NCI-H1417 (cell line): ENCODE measurements at places on chromosomes 7 and 10.

DNA sequence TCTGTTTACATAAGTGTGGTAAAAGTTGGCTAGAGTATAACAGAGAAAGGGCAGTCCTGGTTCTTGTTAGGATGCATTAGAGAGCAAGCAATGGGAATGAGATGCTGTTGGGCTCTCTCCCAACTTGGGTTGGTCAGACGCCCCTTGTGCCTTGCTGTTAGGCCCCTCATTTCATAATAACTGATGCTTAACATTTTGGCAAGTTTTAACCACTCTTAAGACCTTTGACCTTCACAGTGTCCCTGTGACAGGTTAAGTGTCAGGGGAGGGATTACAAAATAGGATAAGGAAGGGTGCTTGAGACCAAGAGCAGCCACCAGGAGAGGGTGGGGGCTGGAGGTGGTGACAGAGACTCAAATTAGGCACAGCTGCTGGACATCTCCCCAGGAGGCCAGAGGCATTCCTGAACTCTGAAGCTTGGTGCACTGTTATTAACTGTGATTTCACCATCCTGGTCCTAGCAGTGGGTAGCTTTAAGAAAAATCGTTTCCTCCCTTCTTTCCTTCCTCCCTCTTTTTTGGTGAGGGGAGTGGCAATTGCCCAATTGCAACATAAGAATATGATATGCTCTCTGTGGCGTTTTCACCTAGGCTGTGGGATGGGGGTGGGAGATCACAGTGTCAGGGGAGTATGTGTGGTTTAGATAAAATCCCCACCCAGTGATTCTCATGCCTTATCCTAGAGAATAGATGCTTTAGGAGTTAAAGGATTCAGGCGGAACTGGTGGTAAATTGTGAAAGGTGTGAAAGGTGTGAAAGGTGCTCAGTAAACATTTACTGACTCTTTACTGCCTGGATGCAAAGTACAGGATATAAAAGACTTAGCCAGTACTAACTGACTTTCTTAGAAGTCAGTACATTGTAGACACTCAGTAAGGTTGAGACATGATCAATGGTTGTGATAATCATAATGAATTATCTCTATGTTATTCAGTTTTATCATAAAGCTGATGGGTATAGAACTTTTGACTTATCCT, 270.5 kb downstream of the BICC1 start:
- no peak for DNase-seq

DNA sequence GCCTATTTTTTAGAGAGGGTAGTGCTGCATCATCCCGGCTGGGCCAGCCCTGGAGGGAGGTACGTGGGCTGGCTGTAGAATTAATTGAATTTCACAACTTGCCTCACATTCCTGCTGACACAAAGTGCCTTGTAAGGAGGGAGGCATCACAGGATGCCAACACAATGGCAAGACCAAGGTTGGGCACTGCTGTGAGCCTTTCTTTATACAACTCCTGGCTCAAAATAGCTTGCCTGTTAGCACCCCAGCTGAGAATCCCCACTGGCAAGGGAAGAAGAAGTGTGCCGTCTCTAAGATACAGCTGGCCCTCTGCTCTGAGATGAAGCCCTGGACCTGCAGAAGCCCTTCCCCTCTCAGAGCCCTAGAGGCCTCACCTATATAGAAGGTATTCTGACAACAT, 873.9 kb downstream of the GRID1 start:
- DNase-seq = no peak

DNA sequence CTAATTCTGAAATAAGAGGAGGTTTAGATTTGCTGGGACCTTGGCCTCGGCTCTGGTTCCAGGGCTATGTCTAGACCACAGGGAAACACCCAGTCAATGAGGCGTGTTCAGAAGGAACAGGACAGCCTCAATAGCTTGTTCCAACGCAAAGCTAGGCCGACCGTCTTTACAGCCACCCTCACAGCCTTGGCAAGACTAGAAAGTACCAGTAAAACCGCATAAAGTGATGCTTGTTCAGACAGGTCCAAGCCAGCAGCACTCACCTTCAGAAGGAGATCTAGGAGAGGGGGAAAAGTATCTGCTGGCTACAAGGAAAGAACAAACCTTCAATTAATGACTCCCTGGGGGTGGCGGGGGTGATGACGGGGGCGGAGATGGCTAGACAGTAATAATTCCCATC, 50.1 kb upstream of the LMTK2 start:
- DNase-seq = no peak

DNA sequence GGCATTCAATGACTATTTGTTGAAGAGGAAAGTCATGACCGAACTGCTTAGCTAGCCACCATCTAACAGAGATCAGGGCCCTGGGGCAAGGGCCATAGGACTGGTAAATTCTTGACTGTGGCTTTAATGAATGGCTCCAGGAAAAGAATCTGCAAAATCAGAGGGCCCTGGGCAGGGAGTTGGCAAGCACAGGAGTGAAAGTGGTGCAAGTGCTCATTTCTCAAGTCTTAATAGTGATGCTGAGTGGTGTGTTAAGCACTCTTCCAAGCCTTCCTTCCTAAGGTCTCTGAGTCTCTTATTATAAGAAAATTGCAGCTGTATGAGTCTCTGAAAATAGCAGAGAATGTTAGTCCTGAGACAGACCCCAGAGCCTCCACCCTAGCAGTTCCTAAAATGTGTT, 46.3 kb upstream of the EGR2 start:
- DNase-seq = no peak

GRCh38 chr7:17546189-17546588, 247.7 kb downstream of the AHR start:
- DNase-seq = no peak

GRCh38 chr7:27175626-27176523, 1.8 kb upstream of the HOXA10 start:
- no peak for DNase-seq

- peak; percentile 45 for DNase-seq
These were observed 333 bp downstream of the SMNDC1 start for GRCh38 chr10:110304394-110304779.

GRCh38 chr7:98935811-98936210, 57.5 kb downstream of the TRRAP start:
- no peak for DNase-seq

DNA sequence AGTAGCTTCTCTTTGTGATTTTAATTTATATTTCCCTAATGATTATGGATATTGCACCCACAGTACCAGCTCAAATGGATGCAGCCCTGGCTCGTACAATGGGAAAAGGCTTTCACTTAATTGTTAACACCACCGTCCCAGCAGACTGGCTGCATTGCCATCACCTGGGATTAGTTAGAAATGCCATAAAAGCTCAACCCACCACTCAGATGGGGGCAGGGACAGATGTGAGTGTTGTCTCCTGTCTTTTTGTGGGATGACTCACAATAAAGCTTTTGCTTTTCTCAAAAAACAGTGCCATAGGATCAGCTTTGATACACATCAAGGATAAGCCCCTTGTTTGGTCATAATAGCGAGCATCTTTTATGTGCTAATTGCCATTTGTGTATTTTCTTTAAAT, 729.1 kb downstream of the TNS3 start:
- no peak for DNase-seq

GRCh38 chr7:118183428-118183785, 557 bp upstream of the LSM8 start:
- no peak for DNase-seq

GRCh38 chr10:19577807-19578206, 238.4 kb upstream of the PLXDC2 start:
- no peak for DNase-seq

GRCh38 chr10:70115948-70116682, 16.5 kb downstream of the AIFM2 start:
- peak; percentile 36 for DNase-seq

GRCh38 chr7:139725077-139725476, 52.7 kb downstream of the HIPK2 start:
- no peak for DNase-seq

DNA sequence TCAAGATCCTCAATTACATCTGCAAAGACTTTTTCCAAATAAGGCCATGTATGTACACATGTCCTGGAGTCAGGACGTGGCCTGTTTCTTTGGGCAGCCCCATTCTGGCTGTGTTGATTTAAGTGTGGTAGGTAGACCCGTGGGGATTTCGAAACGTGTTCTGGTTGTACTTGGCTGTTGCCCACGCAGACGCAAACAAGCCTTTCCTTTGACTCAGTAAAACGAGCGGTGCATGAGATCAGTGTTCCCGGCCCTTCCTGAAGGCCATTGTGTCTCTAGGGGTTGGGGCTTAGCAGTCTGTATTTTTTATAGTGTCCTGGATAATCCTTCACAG, 64.8 kb upstream of the DNAJB6 start:
- DNase-seq = peak; percentile 40

DNA sequence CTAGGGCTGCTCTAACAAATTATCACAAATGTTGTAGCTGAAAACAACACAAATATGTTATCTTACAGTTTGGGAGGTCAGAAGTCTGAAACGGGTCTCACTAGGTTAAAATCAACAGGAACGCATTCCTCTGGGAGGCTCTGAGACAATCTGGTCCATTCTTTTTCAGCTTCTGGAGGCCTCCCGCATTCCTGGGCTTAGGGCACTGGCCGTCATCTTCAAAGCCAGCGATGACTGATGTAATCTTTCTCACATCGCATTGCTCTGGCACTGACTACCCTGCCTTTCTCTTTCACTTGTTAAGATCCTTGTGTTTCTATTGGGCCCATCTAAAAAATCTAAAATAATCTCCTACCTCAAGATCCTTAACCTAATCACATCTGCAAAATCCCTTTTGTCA, 1071.5 kb upstream of the C7orf33 start:
- no peak for DNase-seq

- DNase-seq = no peak
These were observed 35.7 kb downstream of the CH25H start for GRCh38 chr10:89171263-89171872.

DNA sequence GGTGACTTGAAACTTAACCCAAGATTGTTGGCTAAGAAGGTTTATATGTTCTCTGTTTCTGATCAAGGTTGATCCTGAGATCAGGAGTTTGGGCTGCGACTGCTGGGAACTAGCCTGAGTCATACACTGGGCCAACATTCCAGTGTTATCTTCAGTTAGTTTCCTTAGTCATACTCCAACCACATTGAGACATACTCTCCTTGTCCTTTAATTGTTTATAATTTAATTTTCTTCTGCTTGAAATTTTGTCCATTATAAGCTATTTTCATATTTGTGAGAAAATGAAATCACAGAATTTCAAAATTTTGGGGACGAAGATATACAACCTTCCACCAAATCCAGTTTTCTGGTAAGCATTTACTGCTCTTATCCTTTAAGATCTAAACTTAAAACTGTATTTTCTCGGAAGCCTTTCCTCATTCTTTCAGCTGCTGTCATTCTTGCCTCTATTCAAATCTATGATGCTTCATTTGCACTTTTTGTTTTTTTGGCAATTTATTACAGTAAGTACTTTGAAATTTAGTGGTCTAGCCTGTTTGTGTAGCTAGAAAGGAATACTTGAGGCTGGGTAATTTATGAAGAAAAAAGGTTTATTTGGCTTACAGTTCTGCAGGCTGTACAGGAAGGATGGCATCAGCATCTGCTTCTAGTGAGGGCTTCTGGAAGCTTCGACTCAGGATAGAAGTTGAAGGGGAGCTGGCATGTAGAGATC, 63.4 kb upstream of the POT1 start:
- DNase-seq = no peak

GRCh38 chr7:30880941-30881340, 30.7 kb upstream of the AQP1 start:
- DNase-seq = no peak

DNA sequence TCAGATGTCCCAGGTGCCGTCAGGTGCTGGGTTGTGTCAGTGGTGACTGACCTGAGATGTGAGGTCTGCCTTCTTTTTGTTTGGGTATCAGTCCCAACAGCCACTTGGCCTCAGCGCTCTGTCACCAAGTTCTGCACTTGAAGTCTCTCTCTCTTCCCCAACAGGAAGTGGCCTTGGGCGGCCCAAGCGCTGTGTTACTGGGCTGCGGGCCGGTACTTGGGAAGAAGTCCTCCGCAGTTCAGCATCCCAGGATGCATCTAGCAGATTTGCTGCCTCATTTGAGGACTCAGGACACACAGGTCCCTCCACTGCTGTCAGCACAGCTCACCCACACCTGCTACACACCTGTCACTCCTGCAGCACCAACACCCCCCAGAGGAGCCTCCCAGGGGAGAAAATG, 40.1 kb downstream of the LYZL2 start:
- no peak for DNase-seq

DNA sequence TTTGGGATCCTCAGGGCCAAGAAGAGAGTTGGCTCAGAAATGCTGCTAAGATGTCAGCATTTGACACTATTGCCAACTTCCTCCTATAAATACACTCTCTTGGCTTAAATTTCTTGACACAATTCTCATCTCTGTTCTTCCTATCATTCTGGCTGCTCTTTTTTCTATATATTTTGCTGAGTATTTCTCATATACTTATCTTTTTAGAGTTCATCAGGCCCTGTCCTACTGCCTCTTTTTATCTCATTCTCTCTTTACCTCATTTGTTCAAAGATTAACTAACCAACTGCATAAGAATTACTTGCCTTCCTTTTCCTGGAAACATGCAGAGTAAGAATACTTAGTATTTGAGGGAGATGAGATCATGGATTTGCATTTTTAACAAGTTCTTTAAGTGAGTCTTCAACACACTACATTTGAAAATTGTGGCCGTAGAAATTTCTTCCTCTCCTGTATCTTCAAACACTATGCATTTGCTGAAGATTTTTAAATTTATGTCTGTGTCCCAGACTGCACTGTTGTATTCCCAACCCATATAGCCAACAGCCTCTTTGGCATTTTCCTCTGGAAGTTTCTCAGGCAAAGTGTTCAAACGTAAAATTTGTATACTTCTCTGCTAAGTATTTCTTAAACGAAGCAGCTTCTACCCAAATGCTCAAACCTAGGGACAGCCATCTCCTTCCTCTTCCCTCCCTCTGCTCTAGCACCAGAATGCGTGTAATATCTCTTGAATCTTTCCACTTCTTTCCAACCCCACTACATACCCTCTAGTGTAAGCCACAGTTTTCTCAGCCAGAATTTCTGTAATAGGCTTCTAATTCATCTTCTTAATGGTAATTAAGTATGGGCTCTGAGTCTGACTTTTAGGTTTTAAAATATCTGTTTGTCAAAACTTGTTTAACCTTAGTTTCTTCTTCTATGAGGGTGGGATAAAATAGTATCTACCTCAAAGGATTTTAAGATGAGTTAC, 35.5 kb downstream of the ARL4A start:
- DNase-seq = no peak

- DNase-seq = no peak
These were observed 348.5 kb downstream of the BBS9 start for GRCh38 chr7:33477719-33478480.
